Liver (tissue), 10 donors: ENCODE measurements at places on chromosomes 16 and 17. TPM values are rescaled to one million over a fixed set of nuclear protein-coding genes. Genes with fewer than 3 reads are reported as not detected.

Gene ITGB3
- total RNA-seq: 4.8 TPM

Gene ALDOC
- total RNA-seq: 104 TPM

Gene LLGL2
- total RNA-seq: 69.6 TPM

Gene KRTAP3-1
- total RNA-seq: not detected

Gene DNAI2
- total RNA-seq: not detected

Gene NUDT7
- total RNA-seq: 25.1 TPM

Gene CIITA
- 4.2 TPM for total RNA-seq

Gene PLCG2
- total RNA-seq: 20.8 TPM

Gene HSD11B2
- 0.51 TPM for total RNA-seq

Gene NEUROD2
- not detected for total RNA-seq

Gene CTRB2
- not detected for total RNA-seq

Gene LITAFD
- total RNA-seq: not detected

Gene NECAB2
- total RNA-seq: not detected

Gene PLA2G10
- total RNA-seq: not detected

Gene RNF157
- total RNA-seq: 0.42 TPM

Gene MT4
- total RNA-seq: not detected

Gene ZC3H18
- 10.2 TPM for total RNA-seq

Gene HOXB13
- not detected for total RNA-seq

Gene ITGAL
- 11.8 TPM for total RNA-seq

Gene SCIMP
- 5.7 TPM for total RNA-seq

Gene EFNB3
- total RNA-seq: 0.50 TPM

Gene OTOA
- 0.05 TPM for total RNA-seq

Gene ABCC11
- 1.4 TPM for total RNA-seq

Gene TMEM132E
- 0.25 TPM for total RNA-seq

Gene QPRT
- 81.7 TPM for total RNA-seq

Gene CCDC144A
- total RNA-seq: 5.2 TPM

Gene FBXO39
- 0.05 TPM for total RNA-seq

Gene FN3KRP
- total RNA-seq: 10.1 TPM

Gene CBFA2T3
- total RNA-seq: 3.4 TPM

Gene TMEM204
- 11.7 TPM for total RNA-seq

Gene ABI3
- total RNA-seq: 8.8 TPM

Gene MT1A
- 10.1 TPM for total RNA-seq

Gene TMC8
- 7.9 TPM for total RNA-seq

Gene VAT1L
- 0.98 TPM for total RNA-seq

Gene ETV4
- total RNA-seq: 0.08 TPM

Gene SCNN1G
- total RNA-seq: not detected

Gene KIF2B
- total RNA-seq: not detected

Gene C16orf54
- total RNA-seq: 2.4 TPM

Gene ST6GALNAC2
- 2.6 TPM for total RNA-seq

Gene MMP2
- total RNA-seq: 4.6 TPM

Gene SPNS2
- total RNA-seq: 9.0 TPM

Gene CSH2
- not detected for total RNA-seq

Gene CPNE7
- total RNA-seq: not detected

Gene NGFR
- total RNA-seq: 10.7 TPM
